Subcutaneous preadipocyte (primary cell): ENCODE measurements at places on chromosomes 4 and X. TPM values are rescaled to one million over a fixed set of nuclear protein-coding genes. Genes with fewer than 3 reads are reported as not detected.

Gene ADAMTS3
- total RNA-seq = 1.1 and 1.2 TPM in 2 replicates

Gene SYN1
- total RNA-seq = under 0.01 and 0.20 TPM in 2 replicates

Gene IL15
- total RNA-seq = 1.5 and 1.6 TPM in 2 replicates

Gene H2BW2
- not detected in 2 replicates for total RNA-seq

Gene GLRA2
- total RNA-seq = not detected in 2 replicates
